Muscle of arm (tissue), 14 donors: ENCODE measurements at places on chromosomes 3 and 15.

GRCh38 chr15:39767921-39768320 is 14.7 kb downstream of the FSIP1 start:
- no peak for DNase-seq

DNA sequence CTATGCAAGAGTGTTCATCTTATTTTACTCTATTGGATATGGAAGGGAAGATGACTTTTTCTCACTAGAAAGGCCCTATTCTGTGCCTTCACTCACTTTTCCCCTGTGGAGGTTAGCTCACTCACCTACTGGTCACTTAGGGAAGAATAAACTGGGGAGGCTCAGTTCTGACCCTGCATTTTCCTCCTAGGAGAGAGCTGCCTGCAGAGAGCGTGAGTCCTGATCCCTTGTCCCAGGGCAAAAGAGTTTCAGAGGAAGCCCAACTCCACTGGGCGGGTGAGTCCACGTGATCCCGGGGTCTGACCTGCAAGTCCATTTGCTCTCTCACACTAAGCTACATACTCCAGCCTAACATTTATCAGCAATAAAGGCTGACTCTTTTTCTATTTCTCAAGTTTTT is 8.4 kb downstream of the MORC1 start:
- DNase-seq = no peak

- DNase-seq = no peak
Observed at GRCh38 chr15:47822048-47822447, 104.7 kb downstream of the SEMA6D start.

GRCh38 chr3:186511245-186511644 is 32.9 kb downstream of the CRYGS start:
- DNase-seq = no peak

DNA sequence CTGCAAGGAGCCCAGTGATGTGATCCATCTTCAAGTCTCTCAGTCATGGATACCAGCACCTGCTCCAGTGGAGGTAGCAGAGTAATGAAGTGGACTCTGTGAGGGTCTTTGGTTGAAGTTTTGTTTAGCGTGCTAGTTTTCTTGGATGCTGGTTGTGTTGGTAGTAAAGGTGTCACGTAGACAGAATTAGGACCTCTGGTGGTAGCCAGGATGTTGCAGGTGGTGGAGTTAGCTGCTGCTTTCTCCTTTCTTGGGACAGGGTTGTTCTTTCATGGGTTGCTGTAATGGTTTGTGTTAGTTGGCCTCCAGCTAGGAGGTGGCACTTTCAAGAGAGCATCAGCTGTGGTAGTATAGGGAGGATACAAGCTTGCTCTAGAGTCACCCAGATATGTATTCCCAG is 125.2 kb downstream of the ANXA2 start:
- no peak for DNase-seq

DNA sequence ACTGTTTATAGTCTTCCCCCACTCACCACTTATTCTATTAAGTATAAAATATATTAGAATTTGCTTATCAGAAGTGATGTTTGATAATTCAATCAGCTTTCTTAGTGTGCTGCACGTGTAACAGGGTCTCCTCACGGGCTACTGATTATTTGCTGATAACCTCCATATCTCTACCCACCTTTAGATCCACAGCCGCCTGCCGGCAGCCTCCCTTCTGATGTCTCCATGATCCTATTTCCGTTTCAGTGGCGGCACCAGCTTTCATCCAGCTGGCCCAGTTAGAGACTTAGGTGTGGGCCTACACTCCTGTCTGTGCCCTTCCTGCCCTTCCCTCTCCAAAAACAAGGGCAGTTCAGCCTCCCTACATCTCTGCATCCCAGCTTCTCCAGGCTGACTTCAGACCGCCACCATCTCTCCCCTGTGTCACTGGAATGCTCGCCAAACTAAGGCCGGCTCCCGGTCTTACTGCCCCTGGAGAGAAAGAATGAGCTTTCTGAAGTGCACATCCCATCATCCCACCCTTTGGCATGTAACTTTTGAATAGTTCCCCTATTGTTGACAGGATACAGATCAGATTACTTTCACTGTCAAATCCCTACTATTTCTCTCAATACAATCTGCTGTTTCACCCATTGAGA is 76.6 kb upstream of the PRTG start:
- DNase-seq = no peak

DNA sequence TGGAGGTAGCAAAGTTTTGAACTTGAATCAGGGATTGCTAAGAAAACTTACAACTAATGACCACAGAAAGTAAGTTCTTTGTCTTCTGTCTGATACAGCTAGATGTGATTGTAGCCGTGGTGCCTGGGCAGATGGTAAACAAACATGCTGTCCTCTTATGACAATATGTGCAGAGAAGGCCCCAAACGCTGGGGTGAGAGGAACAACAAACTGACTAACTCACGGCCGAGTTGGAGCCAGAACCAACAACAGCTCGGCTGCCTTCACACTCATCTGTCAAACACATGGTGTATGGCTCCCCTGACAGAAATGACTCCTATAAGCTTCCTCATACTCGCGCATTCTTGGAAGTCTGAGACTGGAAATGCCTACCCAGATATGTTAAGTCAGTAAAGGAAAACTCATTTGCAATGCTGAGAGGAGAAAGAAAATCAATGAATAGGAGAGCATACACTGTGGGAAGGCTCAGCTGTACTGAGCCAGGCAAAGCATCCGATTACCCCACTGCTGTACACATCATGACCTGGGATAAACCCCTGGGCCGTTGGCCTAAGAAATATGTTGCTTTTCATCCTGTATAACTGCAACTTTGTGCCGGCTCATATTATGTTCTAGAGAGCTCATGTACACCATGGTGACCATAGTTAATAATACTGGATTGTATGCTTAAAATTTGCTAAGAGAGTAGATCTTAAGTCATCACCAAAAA is 5.7 kb downstream of the THBS1 start:
- no peak for DNase-seq

- peak; percentile 78 for DNase-seq
Observed at GRCh38 chr15:43826508-43827341, at the start of gene WDR76. WDR76 (plus strand) TSS chr15:43827002; CDS start chr15:43827033, 31 bp downstream.

GRCh38 chr3:51391566-51392354 is 675 bp downstream of the RBM15B start:
- DNase-seq = no peak

DNA sequence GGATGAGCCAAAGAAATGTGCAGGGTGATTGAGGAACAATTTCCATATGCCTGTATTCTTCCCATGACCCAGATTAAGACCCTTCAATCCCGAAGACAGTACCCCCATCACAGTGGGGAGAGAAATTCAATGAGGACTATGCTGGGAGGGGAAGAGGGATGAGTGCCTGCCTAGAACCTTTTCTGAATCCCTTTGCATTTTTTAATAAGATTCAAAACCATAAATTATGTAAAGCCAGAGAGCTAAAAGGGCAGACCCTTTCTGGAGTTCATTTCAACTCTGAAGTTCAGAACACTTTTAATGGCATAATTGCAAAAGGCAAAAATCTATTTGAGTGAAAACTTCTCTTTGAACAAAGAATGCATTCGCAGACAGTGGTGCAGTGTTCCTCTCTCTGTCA is 529.5 kb downstream of the NTRK3 start:
- DNase-seq = no peak
